Neural progenitor cell (in vitro differentiated cells): ENCODE measurements at places on chromosomes 16 and 17.
A peak's percentile ranks its signal among the peaks of the same experiment; 100 is the strongest.

DNA sequence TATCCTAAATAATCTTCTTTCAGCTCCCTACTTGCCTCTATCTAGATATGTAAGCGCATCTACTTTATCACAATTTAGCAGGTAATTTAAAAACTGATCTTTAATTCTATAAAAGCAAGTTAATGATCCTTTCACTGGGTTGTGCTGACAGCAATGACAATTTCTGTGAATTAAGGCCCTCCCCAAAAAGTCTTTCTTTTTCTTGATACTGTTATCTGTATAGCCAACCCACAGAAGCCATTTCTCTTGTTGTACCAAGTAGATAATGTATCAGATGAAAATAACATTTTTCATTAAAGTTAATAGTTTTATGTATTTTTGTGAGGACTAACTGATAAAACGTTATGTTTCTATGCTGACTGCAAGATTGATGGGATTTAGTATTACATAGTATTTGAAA is 3.8 kb downstream of the ZPBP2 start:
- no peak for DNase-seq

GRCh38 chr17:81249223-81250040 is 10.3 kb downstream of the NDUFAF8 start:
- DNase-seq = no peak

GRCh38 chr17:40327735-40328385 is 18.9 kb downstream of the RARA start:
- no peak for DNase-seq

GRCh38 chr17:50447870-50448595 is 20.6 kb downstream of the CHAD start:
- no peak for DNase-seq

DNA sequence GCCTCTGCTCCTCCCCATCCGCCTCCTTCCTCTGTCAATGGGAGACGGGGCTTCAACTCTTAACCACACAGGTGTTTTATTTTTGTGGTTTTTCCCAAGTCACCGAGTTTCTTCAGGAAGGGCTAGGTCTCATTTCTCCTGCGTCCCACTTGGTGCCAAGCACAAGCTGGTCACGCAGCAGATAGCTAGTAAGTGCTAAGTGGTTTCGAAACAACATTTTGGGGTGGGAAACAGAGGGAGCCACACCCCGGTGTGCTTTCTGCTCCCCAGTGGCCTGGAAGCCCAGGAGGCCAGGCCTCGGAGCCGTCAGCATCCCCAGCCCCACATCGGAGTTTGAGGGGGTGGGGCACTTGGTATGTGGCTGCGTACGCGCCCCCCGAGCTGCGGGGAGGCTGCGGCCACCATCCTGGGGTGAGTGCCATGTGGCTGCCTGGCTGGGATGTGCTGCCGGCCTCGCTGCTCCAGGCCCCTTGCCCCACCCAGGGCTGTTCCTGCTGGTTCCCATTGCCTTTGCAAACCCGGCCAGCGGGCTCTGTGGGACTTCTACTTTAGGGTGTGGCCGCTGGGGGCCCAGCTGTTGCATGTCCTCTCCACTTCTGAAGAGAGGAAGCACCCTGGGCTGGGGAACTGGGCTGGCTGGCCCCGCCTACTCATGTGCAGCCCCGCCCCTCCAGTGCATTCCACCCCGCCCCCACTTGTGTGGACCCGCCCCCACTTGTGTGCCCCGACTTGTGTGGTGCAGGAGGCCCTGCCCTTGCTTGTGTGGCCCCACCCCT is 55.6 kb downstream of the BAIAP2 start:
- DNase-seq = peak; percentile 57

DNA sequence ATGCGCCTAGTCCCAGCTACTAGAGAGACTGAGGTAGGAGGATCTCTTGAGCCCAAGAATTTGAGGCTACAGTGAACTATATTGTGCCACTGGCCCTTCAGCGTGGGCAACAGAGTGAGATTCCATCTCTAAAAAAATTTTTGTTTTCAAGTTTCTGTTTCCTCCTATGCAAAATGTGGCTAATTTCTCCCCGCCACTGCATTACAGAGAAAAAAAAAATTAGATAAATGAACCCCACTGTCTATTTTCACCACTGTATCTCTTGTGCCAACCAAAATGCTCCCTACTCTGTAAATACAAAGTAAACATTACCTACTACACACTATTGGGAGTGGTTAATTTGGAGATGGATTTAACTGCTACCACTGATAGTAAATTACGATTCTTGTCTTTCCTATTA is 2.0 kb downstream of the MARF1 start:
- DNase-seq = no peak

DNA sequence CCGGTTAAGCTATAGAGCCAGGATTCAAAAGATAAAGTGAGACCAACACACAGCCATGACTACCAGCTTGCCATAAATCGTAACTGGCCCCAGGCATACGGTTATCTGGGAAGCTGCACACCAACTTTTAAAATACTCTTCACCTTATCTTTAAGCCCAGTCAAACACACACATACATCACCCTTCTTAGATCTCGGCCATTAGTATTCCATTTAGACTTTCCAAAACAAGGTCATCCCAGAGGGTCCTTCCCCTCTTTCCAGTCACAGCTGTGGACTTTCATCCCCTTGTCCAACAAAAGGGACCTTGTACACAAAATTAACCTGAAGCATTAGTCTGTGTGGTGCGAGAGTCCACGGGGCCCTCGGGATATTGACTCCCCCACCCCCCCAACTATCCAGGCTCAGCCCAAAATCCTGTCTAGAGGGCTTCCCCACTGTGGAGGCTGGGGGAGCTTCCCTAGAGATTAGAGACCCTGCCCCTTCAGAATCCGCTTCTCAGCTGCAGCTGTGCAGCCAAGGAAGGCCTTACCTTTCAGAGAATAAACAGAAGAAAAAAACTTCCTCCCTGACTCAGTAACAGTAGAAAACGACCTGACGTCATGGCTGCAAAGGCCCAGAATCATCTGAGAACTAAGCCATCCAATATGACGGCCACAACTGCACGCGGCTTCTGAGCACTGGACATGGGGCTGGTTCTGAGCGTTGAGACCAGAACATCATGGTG is 9.9 kb downstream of the ZFHX3 start:
- peak; percentile 45 for DNase-seq

GRCh38 chr17:76254275-76254674 is 10.9 kb upstream of the UBALD2 start:
- no peak for DNase-seq

GRCh38 chr16:87431926-87432325 is 39.8 kb downstream of the MAP1LC3B start:
- no peak for DNase-seq

GRCh38 chr17:32604966-32605365 is 118.2 kb downstream of the CDK5R1 start:
- no peak for DNase-seq

DNA sequence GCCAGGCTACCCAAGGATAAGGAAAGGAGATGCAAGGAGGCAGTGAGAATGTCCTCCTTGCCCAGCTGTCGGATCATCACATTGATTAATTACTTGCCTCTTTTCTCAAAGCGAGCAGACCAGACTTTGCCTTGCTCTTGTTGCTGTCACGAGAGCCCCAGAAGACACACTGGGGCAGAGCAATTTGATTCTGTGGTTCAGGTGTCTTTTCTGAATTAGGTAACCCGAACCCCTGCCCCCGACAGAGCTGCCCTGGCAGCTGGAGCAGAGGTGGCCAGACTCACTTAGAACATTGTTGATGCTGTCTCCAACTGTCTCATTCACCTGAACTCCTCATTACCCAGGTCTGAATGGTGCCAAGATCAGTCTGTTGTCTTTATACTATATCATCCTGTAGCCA is 34.3 kb downstream of the VAT1L start:
- no peak for DNase-seq

DNA sequence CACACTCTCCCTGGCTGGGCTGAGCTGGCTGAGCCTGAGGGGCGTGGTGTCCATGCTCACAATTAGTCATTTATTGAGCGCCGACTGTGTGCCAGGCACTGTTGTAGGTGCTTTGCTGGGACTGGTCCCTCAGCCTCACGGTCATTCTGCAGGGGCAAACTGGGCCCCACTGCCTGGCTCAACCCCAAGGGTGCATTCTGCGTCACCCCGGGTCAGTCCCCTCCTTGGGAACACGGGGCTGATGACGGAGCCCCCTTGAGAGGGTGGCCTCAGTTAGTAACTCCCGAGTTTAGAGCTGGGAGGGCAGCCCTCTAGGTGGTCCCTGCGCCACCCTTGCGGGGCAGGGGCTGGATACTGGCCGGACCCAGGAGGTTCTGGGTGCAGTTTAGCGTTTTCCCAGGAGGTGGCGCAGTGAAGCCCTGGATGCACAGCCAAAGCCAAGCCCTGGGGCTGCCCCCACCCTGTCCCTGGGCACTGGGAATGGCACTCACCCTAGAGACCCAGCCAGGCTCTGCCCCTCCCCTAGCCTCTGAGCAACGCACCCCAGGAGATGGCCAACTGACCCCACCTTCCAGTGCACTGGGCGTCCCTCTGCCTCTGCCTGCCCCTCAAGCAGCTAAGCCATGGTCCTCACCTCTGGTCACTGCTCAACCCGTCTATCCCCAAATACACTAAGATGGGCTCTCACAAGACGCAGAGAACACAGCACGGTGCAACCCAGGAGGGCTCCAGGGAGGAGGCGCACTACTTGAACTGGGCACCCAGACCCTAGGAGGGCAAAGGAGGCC is 243.2 kb upstream of the GSE1 start:
- DNase-seq = peak; percentile 67

DNA sequence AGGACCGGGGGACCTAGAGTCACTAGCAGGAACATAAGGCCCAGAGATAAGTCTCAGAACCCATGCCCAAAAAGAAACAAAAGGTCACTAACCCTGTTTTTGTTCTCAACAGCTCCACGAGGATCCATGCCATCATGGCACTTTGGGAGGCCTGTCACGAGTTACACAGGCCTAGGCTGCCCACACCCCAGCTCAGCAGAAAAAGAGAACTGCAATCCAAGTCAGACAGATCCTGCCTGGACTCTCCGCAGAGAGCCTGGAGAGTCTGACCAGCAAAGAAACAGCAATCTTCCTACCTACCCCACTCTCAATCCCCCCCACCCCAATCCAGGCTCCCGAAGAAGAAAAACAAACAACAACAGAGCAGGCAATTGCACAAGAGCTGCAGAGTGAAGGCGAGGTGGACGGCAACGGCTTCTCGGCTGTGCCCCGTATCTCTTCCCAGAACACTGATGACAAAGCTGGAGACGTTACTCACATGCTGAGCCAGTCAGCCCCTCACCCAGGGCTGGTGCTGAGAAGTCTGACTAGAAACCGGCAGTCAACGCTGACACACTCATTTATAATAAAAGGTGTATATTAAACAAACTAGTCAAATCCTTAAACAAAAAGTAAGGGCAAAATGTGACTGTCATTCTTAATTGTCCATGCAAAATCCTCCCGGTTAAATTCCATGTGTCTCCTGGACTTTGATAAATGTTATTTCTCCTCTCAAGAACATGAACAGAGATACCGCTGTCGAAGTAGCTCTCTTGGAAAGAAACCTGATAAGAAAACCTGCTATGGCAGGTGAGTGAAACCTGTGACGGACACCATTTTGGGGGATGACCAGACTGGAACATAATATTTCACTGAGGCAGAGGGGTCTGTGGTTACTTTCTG is 89.3 kb downstream of the SMG6 start:
- DNase-seq = peak; percentile 43

DNA sequence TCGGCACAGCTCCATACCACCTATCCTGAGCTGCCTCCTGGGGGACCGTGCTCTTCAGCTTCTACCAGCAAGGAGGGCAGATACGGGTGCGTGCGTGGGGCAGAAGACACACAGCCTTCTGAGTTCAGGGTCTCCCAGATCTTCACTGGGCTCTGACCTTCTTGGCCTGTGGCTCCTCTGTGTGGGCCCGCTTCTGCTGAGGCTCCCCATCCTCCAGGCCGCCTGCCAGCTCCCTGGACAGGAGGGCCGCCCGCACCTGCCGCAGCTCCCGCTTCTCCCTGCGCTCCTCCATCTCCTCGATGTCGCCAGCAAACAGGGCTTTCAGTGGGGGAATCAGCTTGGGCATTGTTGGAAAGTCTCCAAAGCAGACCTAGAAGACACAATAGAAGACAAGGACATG is 25.2 kb downstream of the ELAC2 start:
- DNase-seq = no peak

GRCh38 chr16:81384006-81384405 is 60.6 kb upstream of the CMIP start:
- peak; percentile 73 for DNase-seq

DNA sequence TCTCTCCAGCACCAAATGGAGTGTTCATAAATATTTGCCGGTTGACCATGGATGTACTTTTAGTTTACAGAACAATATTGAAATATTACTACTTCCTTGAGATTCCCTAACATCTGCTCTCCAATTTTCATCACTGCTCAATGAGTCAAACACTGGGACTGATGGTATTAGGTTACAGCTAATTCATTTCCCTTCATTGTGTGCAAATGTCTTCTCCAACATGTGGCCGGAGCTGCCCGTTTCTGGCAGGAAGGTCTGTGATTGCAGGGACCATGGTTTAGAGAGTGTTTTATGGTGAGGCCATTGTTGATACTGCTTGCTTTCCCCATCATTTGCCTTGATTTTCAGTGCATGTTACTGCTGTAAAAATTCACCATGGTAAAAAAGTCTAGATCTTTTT is 209.3 kb downstream of the HS3ST3B1 start:
- DNase-seq = no peak
